ENCODE measurements at places on chromosomes 12 and 14. TPM values are rescaled to one million over a fixed set of nuclear protein-coding genes. Genes with fewer than 3 reads are reported as not detected.
A peak's percentile ranks its signal among the peaks of the same experiment; 100 is the strongest.

HOXC13 gene
- 1.5 TPM for total RNA-seq

DNA sequence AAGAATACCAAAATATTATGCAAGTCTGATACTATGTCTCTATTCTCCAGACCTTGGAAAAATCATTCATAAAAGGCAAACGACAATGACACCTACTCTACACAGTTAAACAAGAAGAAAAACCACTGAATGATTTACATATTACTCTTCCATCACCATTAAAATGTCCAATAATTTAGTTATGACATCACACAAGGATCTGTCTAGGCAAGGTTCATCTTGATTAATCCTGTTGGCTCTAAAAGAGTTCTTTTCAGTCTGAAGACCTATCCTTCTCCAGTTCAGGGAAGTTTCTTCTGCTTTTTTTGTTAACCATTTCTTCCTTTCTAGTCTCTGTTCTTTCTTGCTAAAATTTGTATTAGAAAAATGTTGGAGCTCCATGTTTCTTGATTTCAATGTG, 64.0 kb downstream of the OSBPL8 start:
- no peaks in the 10 kb centered on the region for H3K4me1 ChIP-seq
- no peak for DNase-seq
- H3K4me3 ChIP-seq, result no peak overlapping the region
- H3K27ac ChIP-seq, result no peak overlapping the region

DNA sequence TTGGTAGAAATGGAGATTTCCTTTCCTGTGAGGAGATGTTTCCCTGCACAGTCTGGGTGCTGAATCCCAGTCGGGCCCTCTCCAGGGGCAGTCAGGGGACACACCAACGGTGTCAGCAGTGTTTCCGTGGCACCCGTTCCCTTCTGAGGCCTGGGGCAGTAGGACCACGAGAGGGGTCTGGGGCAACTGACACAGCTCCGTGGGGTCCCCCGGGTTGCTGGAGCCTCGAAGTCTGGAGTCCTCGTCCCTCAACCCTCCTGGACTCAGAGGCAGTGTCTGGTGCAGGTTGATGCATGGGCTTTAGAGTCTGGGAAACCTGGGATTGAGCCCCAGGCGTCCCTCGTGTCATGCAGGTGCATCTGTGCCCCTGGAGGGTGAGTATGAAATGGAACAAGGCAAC, 327.3 kb downstream of the ADGRD1 start:
- peak; percentile 35 for DNase-seq
- H3K4me1 ChIP-seq, result no peaks in the 10 kb centered on the region
- no peak overlapping the region for H3K4me3 ChIP-seq
- no peak overlapping the region for H3K27ac ChIP-seq
- H3K27me3 ChIP-seq, result peaks cover 54% of the 10 kb centered on the region
- H3K36me3 ChIP-seq, result no peaks in the 10 kb centered on the region

- peaks cover 89% of the 10 kb centered on the region for H3K27me3 ChIP-seq
- no peaks in the 10 kb centered on the region for H3K4me1 ChIP-seq
- H3K36me3 ChIP-seq, result no peaks in the 10 kb centered on the region
- H3K27ac ChIP-seq, result no peak overlapping the region
These were observed 37.3 kb upstream of the MYL2 start for GRCh38 chr12:110957652-110958051.

GRCh38 chr12:9333161-9333560, 125.0 kb upstream of the PZP start:
- no peaks in the 10 kb centered on the region for H3K4me1 ChIP-seq
- H3K27me3 ChIP-seq, result 0 out of 2 replicates have a peak, but pooled peaks cover 5% of the 10 kb centered on the region
- H3K27ac ChIP-seq, result no peak overlapping the region
- H3K4me3 ChIP-seq, result no peak overlapping the region

DNA sequence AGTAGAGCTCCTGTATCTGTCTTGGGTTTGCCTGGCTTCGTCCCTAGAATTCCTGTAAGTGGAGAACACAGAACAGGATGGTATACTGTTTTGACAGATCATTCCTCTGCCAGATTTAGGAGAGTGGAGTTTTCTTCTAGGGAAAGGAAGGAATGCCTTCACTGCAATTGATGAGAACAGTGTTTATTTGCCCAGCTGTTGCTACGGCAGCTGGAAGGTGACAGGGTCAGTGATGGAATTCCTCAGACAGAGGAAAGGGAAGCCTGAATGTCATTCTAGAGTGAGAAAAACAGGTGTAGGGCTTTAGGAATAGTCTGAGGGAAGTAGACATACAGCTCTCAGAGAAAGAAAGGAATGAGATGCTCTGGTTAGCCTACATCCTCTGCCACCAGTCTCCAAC, 11.7 kb downstream of the CSRNP2 start:
- H3K27ac ChIP-seq, result peak overlapping the region; percentile 24
- no peak overlapping the region for H3K4me3 ChIP-seq
- DNase-seq, result no peak
- H3K36me3 ChIP-seq, result no peaks in the 10 kb centered on the region
- H3K27me3 ChIP-seq, result no peaks in the 10 kb centered on the region

GRCh38 chr12:700016-700415, 36.8 kb upstream of the NINJ2 start:
- no peaks in the 10 kb centered on the region for H3K27me3 ChIP-seq
- DNase-seq, result no peak
- no peaks in the 10 kb centered on the region for H3K4me1 ChIP-seq
- H3K36me3 ChIP-seq, result no peaks in the 10 kb centered on the region
- no peak overlapping the region for H3K4me3 ChIP-seq
- H3K27ac ChIP-seq, result no peak overlapping the region

ERBB3 gene
- total RNA-seq, result 145 TPM

GRCh38 chr12:50507930-50508329, 3.1 kb downstream of the DIP2B start:
- no peaks in the 10 kb centered on the region for H3K27me3 ChIP-seq
- peaks cover 30% of the 10 kb centered on the region for H3K4me1 ChIP-seq
- H3K4me3 ChIP-seq, result no peak overlapping the region
- 0 out of 2 replicates have a peak, but pooled peaks cover 6% of the 10 kb centered on the region for H3K36me3 ChIP-seq

DGLUCY gene
- total RNA-seq, result 15.9 TPM

DNA sequence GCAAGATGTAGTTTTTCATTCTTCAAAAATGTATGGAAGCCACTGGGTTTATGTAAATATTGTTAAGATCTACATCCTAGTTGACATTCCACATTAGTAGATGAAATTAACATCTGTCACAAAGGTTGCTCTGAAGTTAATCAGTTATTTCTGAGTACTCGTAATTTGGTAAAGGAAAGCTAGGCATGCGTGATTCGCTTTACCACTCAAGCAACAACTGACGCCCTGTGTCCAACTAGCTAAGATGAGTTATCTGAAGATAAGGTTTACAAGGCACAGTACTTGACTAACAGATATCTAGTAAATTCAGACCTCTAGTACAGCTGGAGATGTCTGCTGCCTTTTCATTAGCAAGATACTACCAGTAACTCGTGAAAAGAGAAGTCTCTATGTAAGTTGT, 14.1 kb downstream of the PRKD1 start:
- no peak overlapping the region for H3K27ac ChIP-seq
- no peaks in the 10 kb centered on the region for H3K36me3 ChIP-seq
- no peaks in the 10 kb centered on the region for H3K27me3 ChIP-seq
- H3K4me1 ChIP-seq, result no peaks in the 10 kb centered on the region
- H3K4me3 ChIP-seq, result no peak overlapping the region
- DNase-seq, result no peak

GRCh38 chr12:110135806-110136205, 11.6 kb downstream of the IFT81 start:
- H3K27ac ChIP-seq, result no peak overlapping the region
- H3K36me3 ChIP-seq, result 0 out of 2 replicates have a peak, but pooled peaks cover 4% of the 10 kb centered on the region
- DNase-seq, result no peak
- H3K27me3 ChIP-seq, result no peaks in the 10 kb centered on the region

GRCh38 chr14:68577802-68578541, 214.9 kb downstream of the ZFP36L1 start:
- H3K4me3 ChIP-seq, result peak overlapping the region; percentile 19
- H3K4me1 ChIP-seq, result peaks cover 54% of the 10 kb centered on the region
- DNase-seq, result peak; percentile 99
- no peaks in the 10 kb centered on the region for H3K27me3 ChIP-seq
- H3K36me3 ChIP-seq, result no peaks in the 10 kb centered on the region

GRCh38 chr12:128804762-128805161, 19.0 kb downstream of the SLC15A4 start:
- no peaks in the 10 kb centered on the region for H3K36me3 ChIP-seq
- no peaks in the 10 kb centered on the region for H3K4me1 ChIP-seq
- no peak for DNase-seq
- no peaks in the 10 kb centered on the region for H3K27me3 ChIP-seq

- no peaks in the 10 kb centered on the region for H3K36me3 ChIP-seq
- H3K27me3 ChIP-seq, result no peaks in the 10 kb centered on the region
- DNase-seq, result peak; percentile 54
- H3K4me3 ChIP-seq, result no peak overlapping the region
- peaks cover 57% of the 10 kb centered on the region for H3K4me1 ChIP-seq
These were observed 150.2 kb upstream of the BMP4 start for GRCh38 chr14:54106661-54107377.

GRCh38 chr12:119180380-119181040, 1.8 kb downstream of the HSPB8 start:
- H3K4me1 ChIP-seq, result peaks cover 37% of the 10 kb centered on the region
- H3K27me3 ChIP-seq, result no peaks in the 10 kb centered on the region
- peak overlapping the region; percentile 51 for H3K4me3 ChIP-seq
- H3K27ac ChIP-seq, result peak overlapping the region; percentile 65
- no peaks in the 10 kb centered on the region for H3K36me3 ChIP-seq
- no peak for DNase-seq

- no peaks in the 10 kb centered on the region for H3K36me3 ChIP-seq
- no peak overlapping the region for H3K4me3 ChIP-seq
- peaks cover 3% of the 10 kb centered on the region for H3K4me1 ChIP-seq
- H3K27me3 ChIP-seq, result no peaks in the 10 kb centered on the region
- H3K27ac ChIP-seq, result no peak overlapping the region
These were observed 757.7 kb upstream of the TMEM132C start for GRCh38 chr12:127509066-127509778.

- no peaks in the 10 kb centered on the region for H3K36me3 ChIP-seq
- H3K4me1 ChIP-seq, result peaks cover 7% of the 10 kb centered on the region
- H3K4me3 ChIP-seq, result no peak overlapping the region
These were observed 5.7 kb downstream of the MIPOL1 start for GRCh38 chr14:37203423-37203822.

GRCh38 chr12:56206452-56207166, 15.1 kb downstream of the RNF41 start:
- no peak overlapping the region for H3K27ac ChIP-seq
- H3K36me3 ChIP-seq, result peaks cover 9% of the 10 kb centered on the region
- H3K27me3 ChIP-seq, result no peaks in the 10 kb centered on the region
- DNase-seq, result peak; percentile 31
- no peaks in the 10 kb centered on the region for H3K4me1 ChIP-seq
- H3K4me3 ChIP-seq, result no peak overlapping the region

GRCh38 chr12:71780237-71780822, 25.7 kb downstream of the RAB21 start:
- H3K27ac ChIP-seq, result no peak overlapping the region
- H3K36me3 ChIP-seq, result peaks cover 8% of the 10 kb centered on the region
- no peaks in the 10 kb centered on the region for H3K4me1 ChIP-seq
- H3K27me3 ChIP-seq, result no peaks in the 10 kb centered on the region
- peak; percentile 20 for DNase-seq
- no peak overlapping the region for H3K4me3 ChIP-seq

SPRING1 gene
- total RNA-seq, result 32.5 TPM

TRPV4 gene
- 3.1 TPM for total RNA-seq

DNA sequence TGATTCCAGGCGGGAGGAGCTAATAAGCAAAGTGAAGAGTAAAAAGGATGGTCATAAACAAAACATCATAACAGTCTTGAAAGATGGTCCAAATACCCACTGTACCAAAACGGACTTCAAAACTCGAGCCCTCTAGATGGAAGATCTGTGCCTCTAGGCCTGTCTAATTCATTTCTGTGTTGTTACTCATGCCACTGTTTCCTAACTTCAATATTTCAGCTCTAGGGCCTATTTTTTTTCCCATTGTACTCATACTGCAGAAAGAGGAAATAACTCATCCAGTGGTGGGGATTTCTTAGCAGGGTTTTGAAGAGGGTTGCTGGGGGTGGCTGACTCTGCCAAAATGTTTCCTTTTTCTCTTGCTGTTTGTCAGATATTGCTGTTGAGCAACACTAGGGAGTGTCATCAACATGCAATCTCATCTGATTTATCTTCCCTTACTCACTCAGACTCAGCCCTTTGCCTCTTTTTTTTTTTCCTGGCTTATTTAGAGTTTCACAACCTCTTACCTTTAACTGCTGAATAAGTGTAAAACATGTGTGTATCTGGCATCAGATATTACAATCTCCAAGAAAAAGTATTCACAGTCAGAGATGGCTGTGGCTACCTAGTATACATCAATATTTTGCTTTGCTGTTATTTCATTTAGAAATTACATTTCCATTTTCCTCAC, 189.6 kb downstream of the DUSP6 start:
- no peaks in the 10 kb centered on the region for H3K27me3 ChIP-seq
- peaks cover 71% of the 10 kb centered on the region for H3K4me1 ChIP-seq
- peak overlapping the region; percentile 92 for H3K27ac ChIP-seq
- DNase-seq, result peak; percentile 58

DNA sequence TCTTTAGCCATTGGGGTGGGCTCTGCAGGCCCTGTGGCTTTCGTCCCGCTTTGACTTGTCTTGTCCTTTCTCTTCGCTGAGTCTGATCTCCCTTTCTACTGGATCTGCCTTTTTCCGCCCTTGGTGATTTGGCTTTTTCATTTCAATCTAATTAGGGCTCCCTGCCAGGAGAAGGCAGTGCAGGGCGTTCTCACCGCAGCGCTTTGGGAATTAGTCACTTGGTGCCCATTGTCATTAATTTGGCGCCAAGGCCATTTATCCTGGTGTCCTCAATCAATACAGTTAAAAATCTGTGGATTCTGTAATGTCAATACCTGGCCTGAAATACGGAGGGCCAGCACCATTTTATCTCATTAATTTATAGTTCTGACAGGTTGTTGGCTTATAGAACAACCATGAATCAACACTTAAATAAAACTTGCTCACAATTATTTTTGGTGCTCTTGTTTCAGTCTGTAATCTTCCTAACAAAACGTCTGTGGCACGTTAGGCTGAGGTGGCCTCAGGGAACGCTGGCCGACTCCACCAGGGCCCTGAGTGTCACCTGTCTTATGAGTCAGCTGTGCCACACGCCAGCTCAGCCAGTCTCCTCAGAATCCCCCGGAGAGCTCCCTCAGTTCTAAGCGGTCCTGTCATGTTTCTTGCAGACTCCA, 115.7 kb downstream of the BEGAIN start:
- H3K36me3 ChIP-seq, result no peaks in the 10 kb centered on the region
- H3K4me3 ChIP-seq, result no peak overlapping the region
- H3K4me1 ChIP-seq, result peaks cover 37% of the 10 kb centered on the region
- peak; percentile 49 for DNase-seq
- H3K27ac ChIP-seq, result peak overlapping the region; percentile 63

- no peaks in the 10 kb centered on the region for H3K4me1 ChIP-seq
- no peak for DNase-seq
- no peak overlapping the region for H3K4me3 ChIP-seq
- peaks cover 78% of the 10 kb centered on the region for H3K27me3 ChIP-seq
- H3K36me3 ChIP-seq, result no peaks in the 10 kb centered on the region
- H3K27ac ChIP-seq, result no peak overlapping the region
These were observed 18.9 kb downstream of the KIF26A start for GRCh38 chr14:104157016-104157928.
